Activated CD4-positive, alpha-beta memory T cell treated with anti-CD3 and anti-CD28 coated beads for 36 hours (primary cell): ENCODE measurements at places on chromosomes 6 and 20. TPM values are rescaled to one million over a fixed set of nuclear protein-coding genes. Genes with fewer than 3 reads are reported as not detected.

DNA sequence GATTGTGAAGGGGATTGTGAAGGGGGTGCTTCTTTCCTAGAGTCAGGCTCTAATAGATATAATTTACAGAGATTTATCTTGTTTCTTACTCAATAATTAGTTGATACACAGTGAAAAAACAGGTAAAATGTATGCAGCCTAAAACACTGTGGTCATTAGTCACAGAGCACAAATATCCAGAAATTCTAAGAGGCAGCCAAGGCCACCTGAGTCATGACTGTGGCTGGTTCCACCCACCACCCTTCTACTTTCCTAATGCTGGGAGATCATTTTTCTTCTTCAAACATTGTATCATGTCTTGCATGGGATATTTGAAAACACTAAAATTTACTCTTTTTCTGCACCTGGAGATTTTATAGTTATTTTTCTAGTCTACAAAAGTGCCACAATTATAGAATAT lies 181.6 kb downstream of the OTOR start:
- H3K4me1 ChIP-seq = no peaks in the 10 kb centered on the region
- no peak for DNase-seq
- no peak overlapping the region for H3K4me3 ChIP-seq
- no peaks in the 10 kb centered on the region for H3K36me3 ChIP-seq
- no peak overlapping the region for H3K27ac ChIP-seq

- peaks cover 2% of the 10 kb centered on the region for H3K27me3 ChIP-seq
- H3K4me1 ChIP-seq = no peaks in the 10 kb centered on the region
- no peak for DNase-seq
- no peak overlapping the region for H3K4me3 ChIP-seq
Measured at GRCh38 chr6:101000341-101000740, 119.2 kb upstream of the ASCC3 start.

DNA sequence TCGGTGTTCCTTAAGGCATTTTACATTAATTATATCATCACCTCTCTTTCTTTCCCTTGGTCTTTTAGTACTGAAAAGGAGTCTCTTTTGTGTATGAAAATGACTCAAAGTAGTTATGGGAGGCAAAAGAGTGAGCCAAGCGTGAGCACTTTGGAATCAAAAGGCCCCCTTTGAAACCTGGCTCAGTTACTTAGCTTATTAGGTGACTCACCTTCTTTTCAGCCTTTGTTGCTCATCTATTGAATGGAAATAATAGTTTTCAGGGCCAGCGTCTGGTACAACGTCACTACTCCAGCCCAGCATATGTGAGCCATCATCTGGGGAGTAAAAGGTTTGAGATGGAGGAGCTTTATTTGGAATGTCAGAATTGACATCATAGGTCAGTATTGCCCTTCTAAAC lies 147.4 kb upstream of the SCGN start:
- no peak for DNase-seq
- no peaks in the 10 kb centered on the region for H3K27me3 ChIP-seq
- no peaks in the 10 kb centered on the region for H3K4me1 ChIP-seq
- H3K4me3 ChIP-seq = no peak overlapping the region

DNA sequence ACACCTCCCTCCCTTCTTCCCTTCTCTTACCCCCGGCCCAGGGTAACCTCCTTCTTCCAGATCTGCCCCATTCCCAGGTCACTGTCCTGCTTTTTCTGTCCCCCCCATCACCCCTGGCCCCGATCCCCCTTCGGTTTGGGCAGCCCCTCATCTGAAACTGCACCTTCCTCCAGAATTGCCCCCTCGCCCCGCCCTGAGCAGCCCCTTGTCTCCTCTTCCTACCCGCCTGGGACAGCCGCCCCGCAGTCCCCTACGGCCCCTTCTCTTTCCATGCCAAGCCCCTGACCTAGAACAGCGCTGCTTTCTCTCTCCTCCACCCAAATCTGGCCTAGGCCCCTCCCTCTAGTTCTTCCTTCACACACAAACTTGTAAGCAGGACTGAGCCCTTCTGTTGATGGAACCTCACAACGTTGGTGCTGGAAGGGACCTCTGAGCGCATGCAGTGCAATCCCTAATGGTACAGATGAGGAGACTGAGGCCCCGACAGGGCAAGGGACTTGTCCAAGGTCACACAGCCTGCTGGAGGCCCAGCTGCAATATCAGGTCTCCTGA lies 630 bp downstream of the PPP2R5D start:
- DNase-seq = peak; percentile 31
- peaks cover 9% of the 10 kb centered on the region for H3K36me3 ChIP-seq
- H3K27ac ChIP-seq = peak overlapping the region; percentile 67
- no peaks in the 10 kb centered on the region for H3K27me3 ChIP-seq

- peak overlapping the region; percentile 55 for H3K27ac ChIP-seq
- no peaks in the 10 kb centered on the region for H3K27me3 ChIP-seq
- no peak overlapping the region for H3K4me3 ChIP-seq
- peaks cover 10% of the 10 kb centered on the region for H3K36me3 ChIP-seq
- DNase-seq = no peak
Measured at GRCh38 chr6:5278047-5278446, 16.7 kb downstream of the FARS2 start.

- no peak overlapping the region for H3K27ac ChIP-seq
- H3K4me1 ChIP-seq = peaks cover 45% of the 10 kb centered on the region
- DNase-seq = no peak
- no peaks in the 10 kb centered on the region for H3K27me3 ChIP-seq
- H3K36me3 ChIP-seq = peaks cover 12% of the 10 kb centered on the region
Measured at GRCh38 chr20:53159160-53159559, 187.0 kb downstream of the TSHZ2 start.

The EDN3 gene
- total RNA-seq = 0.10 TPM

DNA sequence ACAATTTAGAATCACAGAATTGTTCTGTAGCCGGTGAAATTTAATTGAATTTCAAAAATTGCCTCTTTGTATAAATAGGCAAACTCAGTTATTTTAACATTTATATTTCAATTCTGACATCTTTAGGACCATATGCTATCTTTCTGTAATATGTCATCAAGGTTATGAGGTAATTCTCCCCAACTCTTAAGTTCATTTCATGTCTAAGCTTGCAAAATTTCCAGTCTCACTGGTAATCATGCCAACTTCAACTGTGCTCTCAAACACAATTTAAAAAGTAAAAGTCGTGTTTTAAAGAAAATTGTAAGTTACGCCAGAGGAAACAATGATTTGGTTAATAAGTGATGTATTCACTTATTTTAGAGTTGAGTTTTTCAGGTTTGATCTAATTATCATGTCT lies 1.4 kb downstream of the NCOA7 start:
- peaks cover 6% of the 10 kb centered on the region for H3K36me3 ChIP-seq
- H3K27me3 ChIP-seq = no peaks in the 10 kb centered on the region
- no peak overlapping the region for H3K27ac ChIP-seq
- no peak for DNase-seq

The EPPIN gene
- not detected for total RNA-seq

DNA sequence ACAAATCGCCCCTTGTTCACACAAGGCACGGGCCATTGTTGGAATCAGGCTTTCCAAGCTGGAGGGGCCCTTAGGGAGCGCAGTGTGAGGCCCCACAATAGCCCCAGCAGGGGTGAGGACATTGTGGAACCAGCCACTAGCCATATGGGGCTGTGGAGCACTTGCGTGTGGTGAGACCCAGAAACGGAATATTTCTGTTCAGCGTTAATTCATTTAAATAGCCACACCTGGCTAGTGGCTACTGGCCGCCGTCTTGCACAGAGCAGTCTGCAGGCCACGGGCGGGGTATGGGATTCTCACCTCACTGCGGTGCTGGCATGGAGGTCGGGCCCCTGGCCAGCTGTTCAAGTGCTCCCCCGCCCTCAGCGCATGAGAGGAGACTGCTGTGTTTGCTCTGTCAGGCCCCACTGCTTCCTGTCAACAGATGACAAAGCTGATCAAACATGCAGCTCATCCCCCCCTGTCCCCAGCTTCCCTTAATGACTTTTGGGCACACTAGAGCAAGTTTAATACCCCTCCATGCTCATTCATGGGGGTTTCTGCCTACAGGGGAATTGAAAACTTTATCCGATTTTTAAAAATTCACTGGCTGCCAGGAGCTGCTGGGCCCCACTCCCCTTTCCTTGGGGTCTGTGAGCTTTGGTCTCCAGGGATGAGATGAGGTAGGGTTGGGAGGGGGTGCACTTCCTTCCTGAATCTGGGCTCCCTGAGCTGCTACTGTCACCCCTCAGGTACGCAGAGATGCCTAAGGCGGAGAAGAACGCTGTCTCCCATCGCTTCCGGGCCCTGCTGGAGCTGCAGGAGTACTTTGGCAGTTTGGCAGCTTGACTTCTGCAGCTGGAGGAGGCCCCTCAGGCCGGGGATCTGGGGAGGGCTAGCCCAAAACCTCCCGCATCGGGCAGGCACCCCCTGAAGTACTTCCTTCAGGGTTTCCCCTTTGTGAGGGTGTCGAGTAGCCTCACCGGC lies 13.6 kb downstream of the ITPA start:
- H3K27ac ChIP-seq = no peak overlapping the region
- DNase-seq = peak; percentile 19
- no peak overlapping the region for H3K4me3 ChIP-seq
- H3K27me3 ChIP-seq = no peaks in the 10 kb centered on the region

GRCh38 chr6:118295336-118295735 lies 252.8 kb upstream of the PLN start:
- H3K36me3 ChIP-seq = no peaks in the 10 kb centered on the region
- no peak for DNase-seq
- H3K27me3 ChIP-seq = peaks cover 3% of the 10 kb centered on the region
- H3K4me3 ChIP-seq = no peak overlapping the region
- H3K27ac ChIP-seq = no peak overlapping the region

DNA sequence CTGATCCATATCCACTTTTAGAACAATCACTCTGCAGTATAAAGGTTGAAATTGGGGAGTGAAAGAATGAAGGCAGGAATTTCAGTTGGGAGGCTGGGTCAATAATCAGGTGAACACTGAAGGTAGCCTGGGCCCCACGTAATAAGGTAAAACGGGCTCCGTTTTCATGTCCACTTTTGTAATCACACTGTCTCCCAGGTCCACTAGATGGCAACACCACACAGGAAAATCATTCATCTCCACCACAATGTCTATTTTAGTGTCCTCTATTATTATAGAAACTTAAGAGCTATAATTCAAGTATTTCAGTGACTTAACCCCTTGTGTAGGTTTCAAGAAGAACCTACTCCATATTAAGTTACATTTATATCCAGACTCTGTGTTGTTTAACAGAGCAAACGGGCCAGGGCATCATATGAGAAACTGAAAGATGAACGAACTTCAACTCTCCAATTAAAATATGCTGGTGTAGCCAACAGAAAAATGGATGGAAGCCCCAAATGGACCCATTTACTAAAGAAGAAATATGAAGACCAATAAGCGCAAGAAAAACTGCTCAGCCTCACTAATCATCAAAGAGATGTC lies 45.9 kb upstream of the MC3R start:
- H3K4me3 ChIP-seq = no peak overlapping the region
- H3K27ac ChIP-seq = no peak overlapping the region
- no peak for DNase-seq
- no peaks in the 10 kb centered on the region for H3K4me1 ChIP-seq
- no peaks in the 10 kb centered on the region for H3K27me3 ChIP-seq

GRCh38 chr20:57818418-57819181 lies 108.8 kb upstream of the PMEPA1 start:
- no peak overlapping the region for H3K4me3 ChIP-seq
- H3K27me3 ChIP-seq = peaks cover 16% of the 10 kb centered on the region
- DNase-seq = no peak
- H3K27ac ChIP-seq = no peak overlapping the region
- H3K36me3 ChIP-seq = no peaks in the 10 kb centered on the region
- H3K4me1 ChIP-seq = no peaks in the 10 kb centered on the region
